Fibroblast of lung (primary cell): ENCODE measurements at places on chromosomes 11 and 22. TPM values are rescaled to one million over a fixed set of nuclear protein-coding genes. Genes with fewer than 3 reads are reported as not detected.

SPDYC gene
- not detected in 2 replicates for total RNA-seq

DNA sequence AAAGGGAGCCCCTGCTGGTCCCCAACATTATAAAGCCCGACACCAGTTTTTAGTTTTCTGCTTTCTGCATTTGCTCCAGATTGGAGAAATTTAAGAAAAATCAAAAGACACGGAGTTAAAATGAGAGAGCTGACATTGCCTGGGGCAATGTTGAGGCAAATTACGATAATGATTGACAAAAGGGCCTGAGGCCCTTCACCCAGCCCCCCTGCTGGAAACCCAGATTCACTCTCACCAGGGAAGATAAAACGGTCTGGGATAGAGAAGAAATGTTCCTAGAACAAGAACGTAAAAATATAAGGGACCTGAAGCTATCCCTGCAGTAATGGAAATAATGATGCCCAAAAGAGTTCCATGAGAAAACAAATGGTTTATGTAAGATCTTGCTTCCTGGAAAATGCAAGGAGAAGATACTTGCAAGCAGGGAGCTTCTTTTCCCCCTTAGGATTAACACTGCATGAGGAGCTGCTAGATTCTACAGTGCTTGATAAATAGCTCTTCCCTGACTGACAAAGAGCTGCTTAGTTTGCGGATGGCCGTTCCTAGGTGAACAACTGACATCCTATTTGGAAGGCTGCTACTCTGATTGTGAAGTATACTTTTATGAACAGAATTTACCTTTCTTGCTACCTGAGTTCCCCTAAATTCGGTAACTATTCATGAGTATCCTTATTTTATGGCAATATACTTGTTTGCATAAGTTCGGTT lies 40.6 kb upstream of the GNAZ start:
- no peaks in the 10 kb centered on the region for H3K4me1 ChIP-seq
- no peaks in the 10 kb centered on the region for H3K27me3 ChIP-seq
- no peaks in the 10 kb centered on the region for H3K36me3 ChIP-seq
- H3K4me3 ChIP-seq = no peak overlapping the region
- DNase-seq = no peak

DNA sequence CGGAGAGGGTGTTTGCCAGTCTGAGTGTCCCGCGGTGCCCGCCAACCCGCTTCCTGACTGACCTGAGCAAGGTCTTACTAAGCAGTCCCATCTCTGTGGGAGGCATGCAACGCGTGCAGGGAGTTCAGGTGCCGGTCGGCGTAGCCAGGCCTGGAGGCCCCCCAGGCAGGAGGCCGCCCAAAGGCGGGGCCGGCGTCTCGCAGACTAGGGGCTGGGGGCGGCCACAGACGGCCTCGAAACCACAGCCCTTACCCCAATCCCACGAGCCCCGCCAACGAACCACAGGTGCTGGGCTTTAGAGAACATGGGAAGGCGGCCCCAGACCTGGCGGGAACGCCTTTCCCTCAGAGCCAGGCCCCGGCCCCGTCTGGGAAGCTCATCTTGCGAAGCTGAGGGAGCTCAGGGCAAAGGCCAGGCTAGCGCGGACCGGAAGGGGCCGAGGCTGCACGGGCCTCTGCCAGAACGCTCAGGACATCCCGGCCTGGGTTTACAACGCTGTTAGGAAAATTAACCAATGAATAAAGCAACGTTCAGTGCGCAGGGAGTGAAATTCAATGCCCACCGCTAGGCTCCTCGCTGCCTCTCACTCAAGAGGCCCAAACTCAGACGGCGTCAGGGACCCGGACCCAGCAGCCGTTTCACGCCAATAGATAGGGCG lies 2.1 kb upstream of the MTFP1 start:
- DNase-seq = no peak
- H3K4me3 ChIP-seq = peak overlapping the region; percentile 60
- H3K36me3 ChIP-seq = peaks cover 2% of the 10 kb centered on the region
- H3K27me3 ChIP-seq = no peaks in the 10 kb centered on the region
- H3K27ac ChIP-seq = peak overlapping the region; percentile 93

EMID1 gene
- total RNA-seq = 0.50 and 2.8 TPM in 2 replicates

GRCh38 chr11:96279018-96279895 lies 63.7 kb downstream of the MAML2 start:
- H3K27ac ChIP-seq = peak overlapping the region; percentile 4
- H3K4me1 ChIP-seq = peaks cover 7% of the 10 kb centered on the region

- H3K27me3 ChIP-seq = no peaks in the 10 kb centered on the region
- H3K27ac ChIP-seq = no peak overlapping the region
- H3K36me3 ChIP-seq = peaks cover 33% of the 10 kb centered on the region
These were observed 26.7 kb downstream of the TREH start for GRCh38 chr11:118652681-118653181.

GRCh38 chr11:45494738-45495137 lies 170.7 kb downstream of the CHST1 start:
- no peaks in the 10 kb centered on the region for H3K27me3 ChIP-seq
- H3K4me3 ChIP-seq = no peak overlapping the region
- no peak for DNase-seq
- no peak overlapping the region for H3K27ac ChIP-seq

KCTD14 gene
- 0.33 and 0.77 TPM in 2 replicates for total RNA-seq

DNA sequence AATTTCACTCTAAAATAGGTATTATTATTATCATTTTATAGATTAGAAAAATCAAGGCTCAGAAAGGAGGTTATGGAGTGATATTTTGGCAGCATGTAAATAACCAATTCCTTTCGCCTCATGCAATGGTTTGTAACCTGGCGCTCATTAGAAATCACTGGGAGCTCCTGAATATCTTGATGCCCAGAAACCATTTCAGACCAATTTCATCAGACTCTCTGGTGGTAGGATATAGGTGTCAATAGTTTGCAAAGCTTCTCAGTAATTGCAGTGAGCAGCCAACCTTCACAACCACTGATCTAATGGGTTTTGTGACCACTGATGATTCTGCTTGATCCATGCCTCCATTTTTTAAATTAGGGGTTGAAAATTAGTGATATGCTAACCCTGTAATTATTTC lies 57.8 kb upstream of the ZC3H12C start:
- no peaks in the 10 kb centered on the region for H3K4me1 ChIP-seq
- peak; percentile 26 for DNase-seq
- H3K27me3 ChIP-seq = peaks cover 2% of the 10 kb centered on the region
- no peak overlapping the region for H3K4me3 ChIP-seq
- H3K36me3 ChIP-seq = no peaks in the 10 kb centered on the region

DNA sequence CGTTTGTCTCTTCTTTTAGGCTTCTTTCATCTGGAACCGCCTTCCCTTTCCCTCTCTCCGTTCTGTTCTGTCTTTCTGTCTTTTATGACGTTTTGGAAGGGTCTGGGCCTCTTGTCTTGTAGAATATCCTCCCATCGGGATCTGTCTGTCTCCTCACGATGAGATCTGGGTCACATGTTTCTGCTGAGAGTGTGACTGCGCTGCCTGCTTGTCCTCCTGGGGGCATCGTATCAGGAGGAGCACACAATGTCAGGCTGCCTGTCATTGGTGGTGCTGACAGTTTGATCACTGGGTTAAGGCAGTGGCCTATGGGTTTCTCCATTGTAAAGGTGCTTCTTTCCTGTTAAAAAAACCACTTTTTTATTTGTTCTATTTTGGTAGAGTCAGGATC lies 60.4 kb upstream of the PARVG start:
- no peaks in the 10 kb centered on the region for H3K4me1 ChIP-seq
- no peaks in the 10 kb centered on the region for H3K27me3 ChIP-seq
- no peaks in the 10 kb centered on the region for H3K36me3 ChIP-seq
- no peak overlapping the region for H3K4me3 ChIP-seq
- no peak overlapping the region for H3K27ac ChIP-seq

DNA sequence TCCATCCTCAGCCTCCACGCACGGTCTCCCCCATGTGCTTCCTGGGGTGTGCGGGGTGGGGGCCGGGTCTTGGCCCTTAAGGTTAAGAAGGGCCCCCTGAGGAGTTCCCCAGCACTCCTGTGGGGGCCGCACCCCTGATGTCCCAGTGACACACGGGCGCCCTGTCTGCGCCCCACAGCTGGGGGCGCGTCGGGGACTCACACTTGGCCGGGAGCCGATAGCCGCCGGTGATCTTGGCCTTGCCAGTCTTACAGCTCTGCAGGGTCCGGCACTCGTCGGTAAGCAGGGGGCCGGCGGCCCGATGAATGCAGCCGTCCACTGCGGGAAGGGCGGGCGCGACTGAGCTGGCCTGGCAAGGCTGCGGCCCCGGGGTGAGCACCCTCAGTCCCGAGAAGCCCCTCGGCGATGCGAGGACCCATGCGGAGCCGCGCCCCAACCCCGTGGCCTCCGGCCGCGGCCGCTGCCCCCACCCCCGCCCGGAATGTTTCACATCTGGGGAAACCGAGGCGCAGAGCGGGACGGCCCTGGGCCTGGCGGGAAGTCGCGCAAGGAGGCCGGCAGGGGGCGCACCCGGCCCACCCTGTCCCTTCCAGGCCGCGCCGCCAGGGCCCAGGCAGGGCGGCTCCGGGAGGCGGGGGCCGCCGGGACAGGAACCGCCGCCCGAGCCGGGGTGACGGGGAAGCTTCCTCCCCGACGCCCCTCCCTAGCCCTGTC lies 13.9 kb downstream of the OTUB1 start:
- H3K27me3 ChIP-seq = no peaks in the 10 kb centered on the region
- no peak overlapping the region for H3K27ac ChIP-seq
- peaks cover 12% of the 10 kb centered on the region for H3K36me3 ChIP-seq
- H3K4me3 ChIP-seq = no peak overlapping the region
- peak; percentile 71 for DNase-seq
